ENCODE measurements at places on chromosomes 2 and 18.
A peak's percentile ranks its signal among the peaks of the same experiment; 100 is the strongest.

- no peak for DNase-seq
These were observed 639.9 kb downstream of the LRP1B start for GRCh38 chr2:141490886-141491285.

- DNase-seq = no peak
These were observed 2.0 kb downstream of the AGPS start for GRCh38 chr2:177394594-177394973.

DNA sequence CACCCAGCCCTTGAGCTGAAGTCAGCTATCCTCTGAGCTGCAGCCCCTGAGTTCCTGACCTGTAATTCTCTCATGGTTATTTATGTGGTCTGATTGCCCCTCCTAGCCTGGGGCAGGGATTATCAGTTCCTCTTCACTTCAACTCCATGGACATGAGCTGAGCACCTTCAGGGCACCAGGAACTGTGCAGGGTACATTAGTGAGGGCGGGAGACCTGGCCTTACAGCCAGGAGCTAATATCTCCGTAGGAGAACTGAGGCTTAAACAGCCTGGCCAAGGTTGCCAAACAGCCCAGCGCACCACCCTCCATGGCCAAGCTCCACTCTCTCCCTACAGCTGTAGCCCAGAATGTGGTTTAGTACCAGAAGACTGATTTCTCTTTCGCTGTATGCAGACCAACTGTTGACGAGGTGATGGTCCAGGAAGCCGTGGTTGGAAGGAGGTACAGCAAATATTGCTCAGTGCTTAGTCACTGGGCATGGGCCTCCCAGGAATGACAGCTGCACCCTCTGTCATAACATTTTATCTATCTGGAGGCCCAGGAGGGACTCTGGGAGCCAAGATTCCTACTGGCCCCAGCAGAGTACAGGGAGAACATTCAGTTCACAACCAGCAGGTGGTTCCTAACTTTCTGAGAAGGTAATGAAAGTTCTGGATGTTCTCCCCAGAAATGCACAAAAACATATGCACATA is 228.7 kb upstream of the SIX2 start:
- no peak for DNase-seq

- DNase-seq = no peak
These were observed 61.6 kb downstream of the MGAT5 start for GRCh38 chr2:134315471-134315870.

GRCh38 chr2:150051004-150051403 is 436.5 kb downstream of the RND3 start:
- DNase-seq = no peak

GRCh38 chr2:24205131-24205530 is 30.3 kb downstream of the FAM228A start:
- no peak for DNase-seq

DNA sequence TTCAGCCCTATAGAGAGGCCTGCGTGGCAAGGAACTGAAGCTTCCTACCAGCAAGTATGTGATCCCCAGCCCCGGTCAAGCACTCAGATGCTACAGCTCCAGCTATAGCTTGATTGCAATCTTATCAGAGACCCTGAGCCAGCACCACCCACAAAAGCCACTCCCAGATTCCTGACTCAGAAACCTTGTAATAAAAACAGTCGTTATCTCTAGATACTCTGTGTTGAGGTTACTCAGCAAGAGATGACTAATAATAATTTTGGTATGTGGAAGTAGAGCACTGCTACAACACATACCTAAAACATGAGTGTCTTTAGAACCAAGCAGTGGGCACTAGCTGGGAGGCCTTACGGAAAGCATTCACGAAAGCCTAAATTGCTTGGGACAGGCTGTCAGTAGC is 216.9 kb downstream of the UXS1 start:
- no peak for DNase-seq

DNA sequence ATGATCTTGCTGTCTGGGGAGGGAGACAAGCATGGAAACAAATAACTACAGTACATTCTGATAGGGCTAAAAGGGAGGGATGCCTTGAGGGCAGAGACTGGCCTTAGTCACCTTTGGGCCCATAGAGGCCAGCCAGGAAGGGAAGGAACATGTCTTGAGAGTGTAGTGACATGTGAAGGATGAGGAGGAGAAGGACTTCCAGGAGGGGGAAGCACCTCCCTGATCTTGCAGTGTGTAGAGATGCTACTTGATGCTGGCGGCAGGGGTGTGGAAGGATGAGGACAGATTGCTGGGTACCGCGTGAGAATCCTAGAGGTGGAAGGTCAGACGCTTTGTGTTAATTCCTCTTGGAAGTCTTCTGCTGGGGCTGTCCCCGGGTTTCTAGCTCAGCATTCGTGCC is 13.1 kb downstream of the TET3 start:
- no peak for DNase-seq

- DNase-seq = no peak
These were observed 147.0 kb downstream of the GCA start for GRCh38 chr2:162490761-162491470.

- no peak for DNase-seq
These were observed 4.3 kb downstream of the SLC39A6 start for GRCh38 chr18:36124841-36125240.

DNA sequence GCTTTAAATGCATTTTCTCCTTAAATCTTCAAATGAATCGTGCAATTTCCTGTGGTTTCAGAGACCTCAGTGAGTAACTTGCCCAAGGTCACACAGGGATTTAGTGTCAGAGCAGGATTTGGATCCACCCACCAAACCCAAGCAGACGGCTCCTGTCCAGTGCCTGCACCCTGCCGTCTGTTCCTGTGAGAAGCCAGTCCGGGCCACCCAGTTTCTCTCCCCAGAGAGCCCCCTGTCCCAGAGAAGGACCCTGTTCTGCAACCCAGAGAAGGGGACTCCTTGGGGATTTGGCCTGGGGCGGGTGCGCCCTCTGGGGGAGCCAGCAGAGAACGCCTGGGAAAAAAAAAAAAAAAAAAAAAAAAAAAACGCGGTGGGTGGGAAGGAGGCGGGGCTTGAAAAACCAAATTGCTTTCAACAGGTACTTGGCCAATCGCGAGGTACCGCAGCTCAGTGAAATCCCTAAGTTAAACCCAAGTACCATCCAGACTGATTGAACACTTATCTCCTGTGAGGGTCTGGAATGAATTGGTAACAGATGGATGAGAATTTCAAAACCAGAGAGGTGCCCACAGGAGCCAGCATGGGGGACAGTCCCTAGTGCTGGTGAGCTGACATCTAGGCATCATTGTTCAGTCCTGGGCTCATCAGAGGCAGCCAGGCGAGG is 30.9 kb upstream of the REEP1 start:
- peak; percentile 16 for DNase-seq

DNA sequence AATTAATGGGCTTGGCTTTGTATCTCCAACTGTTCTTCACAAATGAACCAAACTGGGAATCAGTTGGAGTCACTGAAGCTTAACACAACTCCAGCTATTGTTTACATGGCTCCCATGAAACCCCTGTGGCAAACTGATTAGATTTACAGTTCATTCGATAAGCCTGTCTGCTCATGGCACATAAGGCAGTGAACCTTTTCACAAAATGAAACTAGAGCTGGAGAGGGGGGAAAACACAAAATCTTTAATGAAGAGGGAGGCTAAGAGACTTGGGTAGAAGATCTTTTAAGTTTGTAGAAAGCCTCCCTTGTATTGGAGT is 11.6 kb upstream of the ITGA6 start:
- no peak for DNase-seq

DNA sequence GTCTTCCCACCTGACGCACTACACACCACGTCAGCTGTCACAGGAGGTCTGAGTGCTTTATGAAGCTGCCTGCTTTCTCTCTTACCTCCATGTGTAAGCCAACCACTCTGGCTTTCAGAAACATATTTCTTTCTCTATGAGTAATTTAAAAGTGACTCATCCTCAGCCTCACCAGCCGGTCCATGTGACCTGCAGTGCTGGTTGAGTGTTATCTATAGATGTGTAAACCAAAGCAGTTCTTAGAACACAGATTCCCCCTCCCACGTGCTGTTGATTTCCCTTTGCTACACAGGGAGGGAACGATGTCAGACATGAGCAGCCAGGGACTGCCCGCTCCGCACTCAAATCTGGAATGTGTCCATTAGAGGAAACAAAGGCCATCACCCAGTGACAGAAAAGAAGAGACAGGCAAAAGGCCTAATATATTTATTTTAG is 157.8 kb downstream of the BCL2 start:
- DNase-seq = no peak

- no peak for DNase-seq
These were observed 20.4 kb downstream of the GPD2 start for GRCh38 chr2:156456616-156457015.

DNA sequence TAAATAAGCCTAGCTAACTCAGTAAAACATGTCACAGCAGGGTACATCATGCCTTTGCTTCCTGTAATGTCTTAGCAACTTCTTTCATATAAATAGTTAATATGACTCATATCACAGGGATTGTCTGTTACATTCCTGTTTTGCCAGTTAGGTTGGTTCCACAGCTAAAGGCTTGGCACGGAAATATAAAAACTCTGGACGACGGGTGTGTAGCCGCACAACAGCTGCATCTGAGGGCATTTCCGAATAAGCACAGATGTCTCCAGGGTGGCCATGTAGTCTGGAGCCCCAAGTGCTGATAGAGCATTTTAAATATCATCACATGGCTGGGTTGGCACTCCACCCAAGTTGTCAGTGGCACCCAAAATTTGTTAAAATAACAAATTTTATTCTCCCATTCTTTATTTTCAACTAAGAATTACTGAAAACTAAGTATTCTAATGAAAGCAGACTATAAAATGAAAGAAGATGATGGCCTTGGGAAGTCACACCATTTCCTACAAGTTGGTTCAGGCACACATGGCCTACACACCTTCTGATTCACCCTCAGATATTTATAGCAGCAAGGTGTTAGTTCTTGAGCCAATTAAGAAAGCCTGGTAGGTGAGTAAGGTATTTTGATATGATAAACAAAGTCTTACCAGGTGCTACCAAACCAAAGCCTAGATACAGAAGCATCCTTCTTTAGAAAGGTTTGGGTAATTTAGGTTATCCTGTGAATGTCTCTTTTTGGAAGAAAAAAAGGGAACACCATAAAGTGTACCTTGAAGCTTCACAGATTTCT is 61.8 kb upstream of the STK17B start:
- no peak for DNase-seq

DNA sequence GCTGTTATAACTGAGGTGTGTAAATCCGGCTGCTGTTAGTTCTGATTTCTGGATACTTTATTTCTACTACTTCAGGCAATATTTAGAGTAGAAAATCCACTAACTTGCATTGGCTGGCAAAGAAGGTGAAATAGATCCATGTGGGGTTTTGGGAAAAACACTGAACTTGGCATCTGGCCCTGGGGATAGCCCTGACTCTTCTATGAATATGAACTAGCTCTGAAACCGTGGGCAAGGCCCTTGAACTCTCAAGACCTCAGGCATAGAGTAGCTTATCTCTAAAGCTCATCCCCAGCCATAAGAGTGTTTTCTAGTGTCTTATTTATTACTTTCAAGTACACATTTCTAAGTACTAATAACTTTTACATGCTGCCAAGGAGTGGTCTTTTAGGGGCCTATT is 25.8 kb downstream of the PARD3B start:
- DNase-seq = no peak

DNA sequence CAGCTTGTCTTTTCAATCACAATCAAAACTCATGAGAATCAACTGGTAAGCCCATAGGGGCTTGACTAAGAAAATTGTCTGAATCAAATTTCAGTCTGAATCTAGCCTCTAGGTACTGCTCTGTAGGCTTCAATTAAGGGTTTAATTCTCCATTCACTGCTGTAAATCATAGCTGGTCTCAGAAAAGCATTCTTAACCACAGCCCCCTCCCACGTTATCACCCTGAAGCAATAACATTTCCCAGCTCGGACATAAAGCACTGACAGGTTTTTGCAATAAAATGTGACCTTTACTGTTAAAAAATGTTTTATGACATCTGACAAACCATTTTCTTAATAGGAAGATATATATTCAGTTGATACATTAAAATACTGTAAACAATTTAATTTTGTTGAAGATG is 55.0 kb downstream of the LRP1B start:
- DNase-seq = no peak

DNA sequence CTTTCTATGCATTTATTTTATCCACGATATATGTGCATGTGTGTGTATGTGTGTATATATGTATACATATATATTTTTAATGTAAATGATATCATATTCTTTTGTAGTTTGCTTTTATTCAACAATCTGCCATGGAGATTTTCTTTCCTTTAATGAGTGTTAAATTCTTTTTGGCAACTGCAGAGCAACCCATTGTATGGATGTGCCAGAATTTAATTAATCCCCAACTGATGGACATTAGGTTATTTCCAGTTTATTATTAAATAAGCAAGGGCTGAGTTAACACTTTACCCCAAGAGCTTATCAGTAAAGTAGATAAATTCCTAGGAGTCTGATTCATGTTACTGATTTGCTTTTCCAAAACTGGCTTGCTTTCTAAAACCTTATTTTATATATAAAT is 58.9 kb upstream of the CD28 start:
- DNase-seq = no peak

DNA sequence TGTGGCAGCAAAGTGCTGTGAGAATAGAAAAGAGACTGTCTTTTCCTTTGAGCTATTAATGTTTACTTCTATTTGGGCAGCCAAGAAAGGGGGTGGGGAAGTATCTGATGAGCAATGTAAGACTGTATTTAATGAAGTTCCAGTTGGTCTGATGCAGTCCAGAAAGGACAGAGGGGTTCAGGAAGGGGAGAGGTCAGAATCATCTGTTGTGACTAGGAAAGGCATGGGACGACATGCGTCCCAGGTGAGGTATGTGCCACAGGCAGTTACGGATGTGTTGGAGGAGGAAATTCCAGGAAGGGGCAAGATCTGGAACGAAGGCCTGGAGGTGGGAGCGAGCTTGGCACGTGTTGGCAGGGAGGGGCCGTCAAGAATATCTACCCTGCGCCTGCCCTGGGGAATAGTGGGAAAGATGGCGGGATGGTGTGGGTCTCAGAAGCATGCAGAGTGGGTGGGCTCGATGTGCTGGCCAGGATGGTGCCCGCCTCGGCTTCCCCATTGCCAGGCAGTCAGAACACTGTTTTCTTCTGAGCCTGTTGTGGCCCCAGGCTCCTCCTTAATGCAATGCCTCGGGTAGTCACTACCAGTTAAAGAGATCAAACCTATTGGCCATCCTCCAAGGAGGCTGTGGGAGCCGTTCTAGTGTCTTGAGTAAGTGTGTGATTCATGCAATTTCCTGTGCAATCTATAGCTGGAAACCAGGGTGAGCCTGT is 57.8 kb upstream of the TXNDC2 start:
- DNase-seq = no peak

GRCh38 chr2:30213907-30214463 is 17.3 kb upstream of the LBH start:
- no peak for DNase-seq

DNA sequence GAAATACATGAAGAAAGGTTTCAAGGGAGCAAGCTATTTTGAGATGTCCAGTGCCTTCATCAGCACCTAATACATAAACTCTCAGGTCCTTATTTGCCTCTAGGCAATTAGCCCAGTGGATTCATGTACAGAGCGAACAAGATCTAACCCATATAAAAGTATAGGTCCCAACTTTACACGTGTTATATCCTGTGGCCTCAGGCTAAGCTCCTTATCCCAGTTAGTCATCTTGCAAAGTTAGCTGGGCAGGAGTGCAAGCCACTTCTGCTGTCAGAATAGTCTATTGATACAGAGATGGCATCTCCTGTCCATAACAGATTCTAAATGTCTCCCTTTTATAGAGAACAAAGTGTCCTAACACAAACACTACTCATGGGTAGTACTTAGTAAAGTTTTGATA is 203.9 kb upstream of the PIK3C3 start:
- no peak for DNase-seq
